Posterior cingulate gyrus (tissue), 11 donors: ENCODE measurements at places on chromosomes 16 and 17.
A peak's percentile ranks its signal among the peaks of the same experiment; 100 is the strongest.

DNA sequence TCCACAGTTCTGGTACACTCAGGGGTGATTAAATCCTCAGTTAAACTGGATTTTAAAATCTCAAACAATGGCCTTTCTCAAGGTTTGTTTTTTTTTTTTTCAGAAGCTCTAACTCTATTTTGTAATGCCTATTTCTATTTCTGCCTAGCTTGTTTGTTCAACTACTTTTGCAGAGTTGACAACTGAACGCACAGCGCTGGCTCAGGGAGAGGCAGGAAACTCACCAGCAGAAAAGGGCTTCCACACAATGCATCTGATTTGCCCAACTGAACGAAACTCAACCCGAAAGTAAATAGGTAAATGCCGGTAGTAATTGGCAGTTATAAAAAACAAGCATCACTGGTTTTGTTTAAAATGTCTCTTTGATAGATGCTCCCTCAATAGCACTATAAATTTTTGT, 52.7 kb upstream of the CNEP1R1 start:
- DNase-seq: no peak

DNA sequence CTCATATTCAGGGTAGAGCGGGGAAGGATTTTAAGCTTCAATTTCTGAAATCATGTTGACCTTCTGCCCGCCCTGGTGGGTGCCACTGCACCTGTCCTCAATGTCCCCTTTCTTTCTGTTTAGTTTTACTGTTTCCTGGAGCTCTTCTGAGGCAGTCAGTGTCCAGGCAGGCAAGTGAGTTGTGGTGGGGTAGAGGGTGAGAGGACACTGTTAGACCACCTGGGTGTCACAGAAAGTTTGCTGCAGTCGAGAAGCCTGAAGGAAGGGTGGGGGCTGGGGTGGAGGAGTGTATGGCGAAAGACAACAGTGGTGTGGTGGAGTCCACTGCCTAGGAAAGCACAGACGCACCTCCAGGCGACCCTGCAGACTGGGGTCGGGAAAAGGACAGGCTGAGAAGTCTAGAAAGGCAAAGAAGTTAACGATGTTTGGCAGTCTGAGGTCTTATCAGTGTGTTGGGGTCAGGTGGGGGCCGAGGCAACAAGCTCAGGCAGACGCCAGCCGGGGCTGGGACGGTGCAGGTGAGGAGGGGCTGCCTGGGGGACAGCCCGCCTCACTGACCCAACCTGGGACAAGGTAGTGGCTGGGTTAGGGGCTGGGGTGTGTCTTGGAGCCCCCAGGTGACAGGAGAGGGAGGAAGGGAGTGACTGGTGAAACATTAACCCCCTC, 23.3 kb upstream of the HOXB13 start:
- no peak for DNase-seq

DNA sequence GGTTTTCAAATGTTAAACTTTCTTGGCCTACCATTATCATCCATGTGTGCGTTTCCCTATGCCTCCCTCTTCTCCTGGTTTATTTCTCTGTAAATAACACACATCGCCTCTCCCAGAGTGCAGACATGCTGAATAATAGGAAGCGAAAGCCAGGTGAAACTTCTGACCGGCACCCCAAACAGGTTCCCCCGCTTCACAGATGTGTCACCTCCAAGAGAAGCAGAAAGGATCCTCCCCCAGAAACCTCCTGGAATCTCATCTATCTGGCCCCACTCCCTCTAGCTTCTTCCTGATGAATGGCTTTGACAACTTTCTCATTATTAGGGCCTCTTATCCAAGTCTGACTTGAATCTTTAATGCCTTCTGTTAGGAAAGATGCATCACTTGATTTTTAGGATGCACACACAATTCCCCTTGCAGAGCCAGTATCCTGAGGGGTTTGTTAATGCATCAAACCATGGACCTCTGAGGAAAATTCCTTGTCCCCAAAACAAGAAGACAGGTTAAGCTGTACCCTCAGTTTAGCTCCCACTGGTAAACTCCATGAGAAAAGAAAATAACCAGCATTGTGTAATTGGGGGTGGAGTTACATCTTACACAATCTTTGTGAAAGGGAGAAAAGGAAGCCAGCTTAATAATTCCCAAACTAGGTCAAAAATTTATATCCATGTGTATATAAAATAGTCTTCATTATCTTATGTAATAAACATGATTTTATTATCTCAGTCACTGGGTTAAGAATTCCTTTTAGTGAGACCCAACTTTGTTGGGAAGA, 20.1 kb upstream of the HYDIN start:
- no peak for DNase-seq

DNA sequence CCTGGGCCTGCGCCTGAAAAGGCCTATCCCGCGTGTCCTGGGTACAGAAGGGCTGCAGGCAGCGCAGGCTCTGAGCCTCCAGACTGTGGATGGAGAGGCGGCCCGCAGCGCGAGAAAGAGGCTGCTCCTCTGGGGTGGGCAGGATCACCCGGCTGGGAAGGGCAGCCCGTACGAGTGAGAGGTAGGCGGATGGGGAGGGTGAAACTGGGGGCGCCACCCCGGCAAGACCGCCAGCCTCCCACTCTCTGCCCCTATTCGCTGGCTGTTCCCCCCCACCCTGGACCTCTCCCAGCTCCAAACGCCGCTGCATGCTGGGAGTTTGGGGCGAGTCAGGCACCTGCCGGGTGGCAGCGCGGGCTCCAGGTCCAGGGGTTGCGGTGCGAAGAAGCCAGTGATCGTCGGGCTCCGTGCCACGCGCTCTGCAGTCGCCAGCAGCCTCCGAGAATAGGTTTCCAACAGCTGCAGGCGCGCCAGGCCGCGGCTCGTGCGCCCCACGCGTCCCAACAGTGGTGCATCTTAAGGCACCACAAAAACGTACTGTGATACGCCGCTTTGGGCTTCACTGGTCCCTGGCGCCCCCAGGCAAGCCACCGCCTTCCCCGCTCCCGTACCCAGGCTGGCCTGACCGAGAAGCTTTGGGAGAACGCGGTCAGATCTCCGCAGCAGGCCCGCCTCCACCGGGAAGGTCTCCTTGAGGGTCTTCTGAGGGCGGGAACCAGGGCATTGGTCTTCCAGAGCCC, 1.1 kb downstream of the NOXO1 start:
- no peak for DNase-seq

- DNase-seq: peak; percentile 21
Observed at GRCh38 chr16:4846503-4846900, 586 bp downstream of the GLYR1 start.

DNA sequence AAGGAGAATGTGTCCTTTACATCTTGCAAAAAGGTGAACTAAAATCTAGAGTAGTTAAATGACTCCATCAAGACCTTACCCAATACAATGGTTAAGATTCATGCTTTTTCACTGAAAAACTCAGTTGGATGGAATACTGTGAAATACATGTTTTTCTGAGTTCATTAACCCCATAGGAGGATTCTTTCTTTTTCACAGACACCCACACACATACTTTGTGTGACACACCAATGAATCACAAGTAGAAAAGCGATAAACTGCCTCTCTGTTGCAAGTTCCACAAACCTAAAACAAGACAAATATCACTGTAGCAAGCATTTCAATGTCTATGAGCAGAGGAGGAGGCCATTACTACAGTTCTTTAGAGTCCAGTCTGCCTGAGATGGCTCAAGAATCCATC, 258.8 kb upstream of the CDH5 start:
- no peak for DNase-seq

GRCh38 chr17:19610311-19610710, 38.2 kb upstream of the ALDH3A2 start:
- DNase-seq: no peak
